HCEC 1CT (cell line): ENCODE measurements at places on chromosomes 11 and 22.
A peak's percentile ranks its signal among the peaks of the same experiment; 100 is the strongest.

DNA sequence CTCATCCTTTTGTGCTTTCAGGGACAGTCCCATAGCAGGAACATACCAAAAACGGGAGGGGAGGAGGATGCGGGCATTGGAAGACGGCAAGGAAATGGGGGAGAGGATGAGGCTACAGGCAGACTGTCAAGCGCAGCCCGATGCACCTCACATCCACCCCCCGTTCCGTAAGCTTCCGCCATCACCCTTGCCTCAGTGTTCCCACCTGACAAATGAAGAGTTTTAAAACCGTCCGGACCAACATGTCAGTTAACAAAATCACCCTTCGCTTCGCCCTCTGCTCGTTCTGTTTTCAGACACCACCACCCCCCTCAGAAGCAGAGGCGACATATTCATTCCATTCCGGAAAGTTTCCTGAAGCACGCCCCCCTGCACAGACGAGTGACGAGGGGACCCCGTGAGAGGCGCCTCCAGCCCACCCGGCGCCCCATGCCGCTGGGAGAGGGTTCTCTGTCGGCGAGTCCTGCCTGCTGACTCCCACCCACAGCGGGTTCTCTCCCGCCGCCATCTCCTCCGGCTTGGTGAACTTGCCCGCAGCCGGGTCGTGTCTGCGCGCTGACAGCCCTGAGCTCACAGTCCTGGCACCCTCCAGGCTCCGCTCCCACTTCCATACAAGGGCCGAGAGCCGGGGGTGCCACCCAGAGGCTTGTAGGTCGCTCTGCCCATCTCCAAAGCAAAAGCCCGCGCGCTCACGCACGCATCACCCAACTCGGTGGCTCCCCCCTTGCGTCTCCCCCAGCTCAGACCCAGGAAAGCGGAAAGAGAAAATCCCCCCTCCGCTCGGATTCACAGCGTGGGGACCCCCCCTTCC, 1.5 kb downstream of the IGSF9B start:
- no peak for DNase-seq

DNA sequence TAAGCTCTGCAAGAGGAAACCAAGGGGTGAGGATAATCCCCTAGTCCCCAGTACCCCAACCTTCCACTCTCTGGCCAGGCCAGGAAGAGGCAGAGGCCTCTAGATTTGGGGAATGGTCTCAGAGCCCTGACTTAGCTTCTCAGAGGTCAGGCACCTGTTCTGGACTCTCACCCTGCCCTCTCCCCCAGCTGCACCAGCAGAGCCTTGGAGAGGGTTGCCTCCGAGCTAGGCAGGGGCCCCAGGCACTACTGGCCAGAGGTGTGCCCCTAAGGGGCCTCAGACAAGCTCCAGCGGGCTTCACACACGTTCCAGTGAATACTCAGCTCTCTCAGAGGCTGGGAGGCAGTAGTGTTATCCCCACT, 8.0 kb downstream of the FREY1 start:
- no peak for DNase-seq

- DNase-seq: no peak
Measured at GRCh38 chr11:22162756-22163155, 30.1 kb upstream of the ANO5 start.

DNA sequence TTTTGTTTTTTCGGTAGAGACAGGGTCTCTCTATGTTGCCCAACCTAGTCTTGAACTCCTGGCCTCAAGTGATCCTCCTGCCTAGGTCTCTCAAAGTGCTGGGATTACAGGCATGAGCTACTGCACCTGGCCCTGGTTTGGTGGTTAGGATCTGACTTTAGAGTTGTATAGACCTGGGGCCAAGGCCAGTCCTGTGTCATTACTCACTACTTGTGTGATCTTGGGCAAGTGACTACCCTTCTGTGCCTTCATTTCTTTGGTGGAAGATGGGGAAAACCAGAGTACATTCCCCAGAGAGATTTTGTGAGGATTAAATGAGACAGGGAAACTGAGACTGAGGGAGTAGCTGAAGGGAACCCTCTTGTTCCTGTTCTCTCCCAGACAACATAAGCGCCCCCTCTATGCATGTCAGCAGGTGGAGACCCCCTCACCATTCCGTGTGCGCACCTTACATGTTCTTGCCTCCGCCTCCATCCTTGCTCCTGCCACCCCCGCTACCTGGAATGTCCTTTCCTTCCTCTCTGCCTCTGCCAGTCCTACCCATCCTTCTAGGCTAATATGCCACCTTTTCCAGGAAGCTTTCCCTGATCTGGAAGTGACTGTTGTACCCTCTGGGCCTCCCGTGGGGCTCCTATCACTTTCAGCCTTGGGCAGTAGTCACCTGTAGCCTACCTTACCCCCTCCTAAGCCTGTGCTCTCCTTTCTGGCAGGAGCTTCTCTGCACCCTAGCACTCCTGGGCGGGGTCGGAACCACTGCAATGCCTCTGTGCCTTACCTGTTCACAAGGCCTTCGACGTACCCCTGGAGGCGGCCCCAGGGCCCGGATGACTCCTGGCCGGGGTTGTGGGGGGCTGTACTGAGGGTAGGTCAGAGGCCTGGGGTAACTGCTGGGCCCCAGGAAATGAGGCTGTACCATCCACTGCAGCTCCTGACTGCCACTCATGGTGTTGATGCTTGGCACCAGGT, 3.9 kb downstream of the FOSL1 start:
- DNase-seq: no peak

GRCh38 chr22:19849835-19850762, 4.6 kb downstream of the GNB1L start:
- no peak for DNase-seq

- DNase-seq: no peak
Measured at GRCh38 chr22:17358415-17358814, 10.8 kb upstream of the CECR2 start.

- no peak for DNase-seq
Measured at GRCh38 chr11:72719551-72719950, 32.7 kb downstream of the ARAP1 start.

DNA sequence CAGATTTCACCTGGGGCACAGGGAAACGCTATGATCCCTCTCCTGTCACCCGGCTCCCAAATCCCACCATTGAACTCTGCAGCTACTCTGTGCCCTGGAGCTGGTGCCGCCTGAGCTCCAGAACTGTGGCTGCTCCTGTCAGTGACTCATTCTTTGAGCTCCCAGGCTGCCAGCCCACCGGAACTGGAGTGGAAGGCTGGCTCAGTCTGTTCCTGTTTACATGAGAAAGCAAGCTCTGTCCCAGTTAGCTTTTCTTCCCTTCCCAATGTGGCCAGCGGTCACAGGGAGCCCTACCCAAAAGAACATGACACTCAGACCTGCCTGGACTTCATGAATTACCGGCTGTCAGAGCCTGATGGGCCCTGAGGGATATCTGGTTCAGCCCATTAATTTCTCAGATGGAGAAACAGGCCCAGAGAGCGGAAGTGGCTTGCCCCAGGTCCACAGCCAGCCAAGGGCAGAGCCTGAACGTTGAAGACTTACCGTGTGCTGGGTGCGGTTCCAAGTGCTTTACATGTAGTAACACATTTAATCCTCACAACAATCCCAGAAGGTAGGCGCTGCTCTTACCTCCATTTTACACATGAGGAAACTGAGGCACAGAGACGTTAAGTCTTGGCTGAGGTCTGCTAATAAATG, 23.8 kb upstream of the IGSF22 start:
- DNase-seq: peak; percentile 61

DNA sequence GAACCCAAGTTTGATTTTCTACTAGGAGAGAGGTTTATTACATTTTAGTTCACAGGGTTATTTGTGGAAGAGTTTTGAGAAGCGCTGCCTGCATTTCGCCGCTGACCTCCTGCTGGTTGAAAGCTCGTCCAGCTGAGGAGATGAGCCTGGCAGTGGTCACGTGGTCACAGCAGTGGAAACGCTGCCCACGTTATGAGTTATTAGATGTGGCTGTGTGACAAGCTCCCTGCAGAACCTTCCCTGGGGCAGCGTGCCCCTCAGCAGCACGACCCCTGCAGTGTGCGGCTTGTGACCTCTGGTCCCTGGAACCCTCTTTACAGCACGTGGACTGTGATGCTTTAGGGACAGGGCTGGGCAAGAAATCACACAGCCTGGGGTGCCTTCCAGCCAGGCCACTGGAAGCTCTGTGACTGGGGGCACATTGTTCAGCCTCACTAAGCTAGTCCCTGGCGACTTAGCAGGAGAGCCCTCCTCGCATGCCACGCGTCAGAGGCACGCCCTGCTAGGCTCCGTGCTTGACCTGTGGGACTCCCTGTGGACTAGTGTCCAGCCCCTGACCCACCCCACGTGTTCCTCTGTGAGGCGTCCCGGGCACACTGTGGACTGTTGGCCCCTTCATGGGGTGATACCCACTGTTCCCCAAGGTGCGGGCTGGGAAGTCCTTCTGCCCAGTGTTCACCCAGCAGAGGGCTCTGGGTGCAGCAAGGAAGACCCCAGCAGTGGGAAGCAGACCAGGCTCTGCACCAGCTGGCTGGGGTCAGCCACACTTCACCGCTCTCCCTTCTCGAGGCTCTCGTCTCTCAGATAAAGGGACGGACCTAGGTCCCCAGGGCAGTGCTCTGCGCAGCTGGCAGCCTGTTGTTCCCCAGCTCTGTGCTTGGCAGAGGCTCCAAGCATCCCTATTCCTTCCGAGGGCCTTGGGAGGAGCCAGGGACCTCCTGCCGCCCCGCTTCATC, 349.5 kb downstream of the TBC1D22A start:
- no peak for DNase-seq

GRCh38 chr11:84681456-84681855, 945.7 kb downstream of the DLG2 start:
- no peak for DNase-seq

- DNase-seq: no peak
Measured at GRCh38 chr11:1502954-1503707, 16.6 kb upstream of the MOB2 start.

GRCh38 chr11:59254286-59254685, 41.6 kb upstream of the MPEG1 start:
- DNase-seq: no peak

GRCh38 chr11:131624531-131624930, 254.1 kb downstream of the NTM start:
- no peak for DNase-seq

DNA sequence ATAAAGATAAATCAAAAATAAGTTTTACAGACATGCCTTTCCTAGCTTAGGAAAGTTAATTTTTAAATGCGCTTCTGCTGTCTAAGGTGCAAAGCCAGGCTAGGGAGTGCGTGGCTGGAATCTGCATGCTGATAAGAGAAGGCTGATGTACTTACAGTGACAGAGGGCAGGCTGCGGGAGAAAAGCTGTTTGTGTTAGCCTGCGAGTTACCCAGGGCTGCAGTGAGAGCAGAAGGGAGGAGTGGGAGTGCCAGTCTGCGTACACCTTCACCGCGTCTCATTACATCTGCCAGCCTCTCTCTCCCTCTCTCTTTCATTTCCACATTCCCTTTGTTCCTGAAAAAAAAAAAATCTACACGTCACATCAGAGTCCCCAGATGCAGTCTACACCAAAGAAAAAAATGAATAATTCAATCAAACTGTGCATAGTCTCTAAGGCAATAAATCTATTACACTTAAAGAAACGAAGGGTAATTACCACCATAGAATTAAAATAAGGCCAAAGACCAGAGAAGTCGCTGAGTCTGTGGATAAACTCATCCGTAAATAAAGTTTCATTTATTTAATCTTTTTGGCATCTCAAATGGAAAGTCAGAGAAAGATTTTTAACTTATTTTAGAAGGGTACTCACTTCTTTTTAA, 126.4 kb upstream of the C11orf58 start:
- no peak for DNase-seq

- peak; percentile 30 for DNase-seq
Measured at GRCh38 chr11:5242933-5243815, 6.5 kb downstream of the HBG1 start.
